ENCODE measurements at places on chromosomes 1 and 21. TPM values are rescaled to one million over a fixed set of nuclear protein-coding genes. Genes with fewer than 3 reads are reported as not detected.
A peak's percentile ranks its signal among the peaks of the same experiment; 100 is the strongest.

The SLC2A5 gene
- total RNA-seq = 0.49 TPM

The SERINC2 gene
- total RNA-seq = not detected

The OLFML3 gene
- 0.36 TPM for total RNA-seq

The TFF2 gene
- not detected for total RNA-seq

GRCh38 chr1:83999316-83999819, 436 bp upstream of the TTLL7 start:
- peak overlapping the region; percentile 92 for H3K4me3 ChIP-seq
- DNase-seq = no peak
- peak overlapping the region; percentile 33 for H3K27ac ChIP-seq
- no peaks in the 10 kb centered on the region for H3K36me3 ChIP-seq
- H3K4me1 ChIP-seq = peaks cover 18% of the 10 kb centered on the region

DNA sequence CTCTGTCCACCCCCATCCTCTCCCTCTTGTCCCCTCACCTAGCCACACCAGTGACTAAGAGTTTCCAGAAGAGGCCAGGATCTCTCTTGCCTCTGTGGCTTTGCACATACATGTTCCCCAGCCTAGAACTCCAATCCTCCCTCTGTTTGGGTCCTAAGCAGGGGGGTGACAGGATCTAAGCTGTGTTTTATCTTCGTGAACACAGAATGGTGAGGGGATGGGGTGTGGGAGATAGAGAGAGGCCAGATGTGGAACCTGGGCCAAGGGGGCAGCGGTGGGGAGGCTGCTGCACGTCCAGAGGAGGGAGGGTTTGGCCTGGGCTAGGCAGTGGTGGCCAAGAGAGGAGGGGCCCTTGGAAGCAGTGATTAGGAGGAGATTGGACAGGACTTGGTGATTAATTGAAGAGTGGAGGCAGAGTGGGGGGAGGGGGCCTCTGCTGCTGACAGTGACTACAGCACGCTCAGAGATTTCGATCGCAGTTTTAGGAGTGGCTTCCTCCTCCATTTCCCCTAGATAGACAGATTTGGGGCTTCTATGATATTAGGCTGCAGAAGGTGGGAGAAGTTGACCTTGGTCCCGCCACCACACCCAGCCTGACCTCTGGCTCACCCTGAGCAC, 17.1 kb upstream of the ADGRB2 start:
- DNase-seq = no peak
- peaks cover 10% of the 10 kb centered on the region for H3K27me3 ChIP-seq
- no peaks in the 10 kb centered on the region for H3K36me3 ChIP-seq
- H3K27ac ChIP-seq = no peak overlapping the region

DNA sequence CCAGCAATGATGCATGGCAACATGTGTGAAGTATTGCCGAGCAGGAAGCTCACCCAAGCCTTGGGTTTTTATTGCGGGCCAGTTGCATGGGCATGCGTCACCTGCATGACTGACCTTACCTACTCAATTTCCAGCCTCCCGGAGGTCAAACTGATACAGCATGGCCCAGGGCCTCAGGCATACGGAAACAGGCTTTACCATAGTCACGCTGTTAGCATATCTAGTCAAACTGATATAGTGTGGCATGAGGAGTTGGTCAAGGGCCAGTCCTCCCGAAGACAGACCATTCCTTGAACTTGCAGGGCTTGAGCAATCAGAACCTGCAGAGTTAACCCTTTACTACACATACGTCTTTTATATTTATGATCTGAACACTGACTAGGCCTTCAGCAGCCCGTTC, 6.4 kb upstream of the DUSP12 start:
- DNase-seq = no peak
- H3K4me1 ChIP-seq = peaks cover 21% of the 10 kb centered on the region
- H3K27me3 ChIP-seq = peaks cover 1% of the 10 kb centered on the region
- H3K4me3 ChIP-seq = no peak overlapping the region
- no peak overlapping the region for H3K27ac ChIP-seq
- H3K36me3 ChIP-seq = no peaks in the 10 kb centered on the region

DNA sequence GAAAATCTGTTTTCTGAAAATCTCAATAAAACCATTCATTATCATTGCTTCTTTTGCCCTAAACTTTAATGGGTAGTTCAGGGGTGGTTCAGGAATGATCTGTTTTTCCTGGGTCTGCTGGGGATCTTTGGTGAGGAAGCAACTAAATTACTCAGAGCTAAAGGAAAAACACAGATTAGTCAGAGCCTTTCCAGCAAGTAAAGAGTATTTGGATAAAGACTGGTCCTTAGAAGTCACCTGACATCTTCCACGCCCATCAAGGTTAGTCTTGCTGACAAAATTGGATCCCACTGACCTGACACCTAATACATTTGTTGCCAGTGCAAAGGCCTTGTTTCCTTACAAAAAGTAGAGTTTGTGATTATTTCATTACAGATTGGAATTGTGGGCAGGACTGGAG, 24.2 kb downstream of the HSPA13 start:
- no peak overlapping the region for H3K27ac ChIP-seq
- H3K4me1 ChIP-seq = no peaks in the 10 kb centered on the region
- no peak for DNase-seq
- H3K36me3 ChIP-seq = no peaks in the 10 kb centered on the region
